ENCODE measurements at places on chromosomes 11 and 22. TPM values are rescaled to one million over a fixed set of nuclear protein-coding genes. Genes with fewer than 3 reads are reported as not detected.
A peak's percentile ranks its signal among the peaks of the same experiment; 100 is the strongest.

PARVA gene
- 80.3 TPM for total RNA-seq

DNA sequence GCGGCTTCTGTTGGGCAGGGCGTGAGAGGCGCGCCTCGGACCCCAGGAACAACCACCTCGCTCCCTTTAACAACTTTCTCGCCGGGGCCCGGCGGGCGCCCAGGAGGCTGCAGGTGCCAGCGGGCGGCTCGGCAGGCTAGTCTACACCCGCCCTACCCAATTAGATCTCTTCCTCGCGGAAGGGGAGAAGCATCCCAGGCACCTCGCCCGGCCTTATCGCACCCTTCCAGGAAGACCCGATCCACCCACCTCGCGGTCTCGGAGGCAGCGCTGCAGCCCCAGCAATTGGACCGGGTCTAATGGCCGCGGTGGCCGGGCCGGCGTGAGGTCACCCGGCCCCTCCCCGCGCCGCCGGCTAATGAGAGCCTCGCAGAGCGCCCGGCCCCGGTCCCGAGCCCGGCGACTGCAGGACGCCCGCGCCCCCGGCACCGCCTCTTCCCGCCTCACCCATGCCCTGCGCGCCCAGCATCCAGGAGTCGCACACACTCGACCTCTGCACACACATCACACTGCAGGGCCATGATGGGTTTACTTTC is at the start of gene PLAAT3:
Gene PLAAT3 (minus strand): TSS at position 298 of the 536 bp plus-strand sequence. CDS start 419 bp downstream, outside the sequence.
- DNase-seq = peak; percentile 38
- no peaks in the 10 kb centered on the region for H3K27me3 ChIP-seq
- peak within 1 kb of the TSS; percentile 42 for H3K4me3 ChIP-seq
- H3K27ac ChIP-seq = peak within 1 kb of the TSS; percentile 86
- H3K36me3 ChIP-seq = no peaks in the 10 kb centered on the region

NAV2 gene
- 37.7 TPM for total RNA-seq

- no peak overlapping the region for H3K27ac ChIP-seq
- no peaks in the 10 kb centered on the region for H3K36me3 ChIP-seq
- H3K4me3 ChIP-seq = no peak overlapping the region
- H3K27me3 ChIP-seq = no peaks in the 10 kb centered on the region
Measured at GRCh38 chr22:36829370-36830002, 12.7 kb upstream of the PVALB start.

UBQLNL gene
- 0.69 TPM for total RNA-seq

- no peak for DNase-seq
- no peak overlapping the region for H3K4me3 ChIP-seq
- no peaks in the 10 kb centered on the region for H3K27me3 ChIP-seq
- no peak overlapping the region for H3K27ac ChIP-seq
- no peaks in the 10 kb centered on the region for H3K36me3 ChIP-seq
Measured at GRCh38 chr11:26729284-26729683, 7.4 kb upstream of the SLC5A12 start.

OR56A5 gene
- total RNA-seq = not detected

DNA sequence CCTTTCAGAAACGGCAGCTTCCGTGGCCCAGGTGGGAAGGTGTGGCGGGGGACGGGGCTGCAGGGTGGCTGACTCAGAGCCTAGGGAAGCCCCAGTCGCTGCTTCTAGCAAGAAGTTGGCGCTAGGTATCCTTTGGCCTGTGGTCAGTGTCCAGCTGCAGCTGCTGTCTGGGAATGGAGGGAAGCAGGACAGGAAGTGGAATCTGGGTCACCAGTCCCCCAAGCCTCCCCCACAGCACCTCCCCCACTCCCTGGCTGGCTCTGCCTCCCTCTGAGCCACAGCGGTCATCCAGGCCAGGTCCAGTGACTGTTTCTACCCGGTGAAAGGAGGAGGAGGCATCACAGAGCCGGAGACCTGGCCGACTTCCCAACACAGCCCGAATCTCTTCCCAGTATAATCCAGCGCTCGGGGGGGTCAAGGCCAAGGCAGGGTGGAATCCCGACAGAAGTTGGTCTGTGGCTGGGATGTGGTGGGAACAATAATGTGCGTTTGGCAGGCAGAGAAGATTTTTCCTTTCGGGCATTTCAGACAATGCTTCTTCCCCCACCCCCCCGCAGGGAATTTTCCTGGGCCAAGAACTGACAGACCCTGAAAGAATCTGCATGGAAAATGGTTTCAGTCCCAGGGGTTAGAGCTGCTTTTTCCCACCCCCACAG is 45.1 kb downstream of the C11orf96 start:
- H3K4me3 ChIP-seq = no peak overlapping the region
- H3K36me3 ChIP-seq = no peaks in the 10 kb centered on the region
- H3K27me3 ChIP-seq = no peaks in the 10 kb centered on the region

- no peak overlapping the region for H3K4me3 ChIP-seq
- H3K36me3 ChIP-seq = no peaks in the 10 kb centered on the region
- no peak overlapping the region for H3K27ac ChIP-seq
- no peaks in the 10 kb centered on the region for H3K27me3 ChIP-seq
- DNase-seq = no peak
- H3K4me1 ChIP-seq = no peaks in the 10 kb centered on the region
Measured at GRCh38 chr11:130413405-130414106, 14.9 kb downstream of the ADAMTS8 start.

DNA sequence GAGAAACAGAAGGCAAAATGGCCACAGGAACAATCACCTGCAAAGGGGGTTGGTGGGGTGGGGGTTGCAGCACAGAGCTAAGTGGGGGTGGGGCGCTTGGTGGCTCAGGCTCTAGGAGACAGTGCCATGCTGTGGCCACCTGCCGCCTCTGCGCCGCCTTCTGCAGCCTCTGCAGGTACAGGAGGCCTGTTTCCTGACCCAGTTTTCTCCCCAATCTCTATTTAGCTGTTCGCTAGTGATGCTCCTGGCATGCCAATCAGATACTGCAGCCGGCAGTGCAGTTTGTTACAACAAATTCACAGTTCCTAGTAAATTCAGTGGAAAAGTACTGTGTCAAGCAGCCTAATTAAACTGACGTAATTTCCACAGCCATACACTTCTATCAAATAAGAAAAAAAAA is 106.4 kb downstream of the SERGEF start:
- no peaks in the 10 kb centered on the region for H3K27me3 ChIP-seq
- H3K4me3 ChIP-seq = no peak overlapping the region
- H3K36me3 ChIP-seq = no peaks in the 10 kb centered on the region
- no peaks in the 10 kb centered on the region for H3K4me1 ChIP-seq
- DNase-seq = peak; percentile 17

- H3K4me3 ChIP-seq = no peak overlapping the region
- H3K4me1 ChIP-seq = peaks cover 6% of the 10 kb centered on the region
- no peaks in the 10 kb centered on the region for H3K27me3 ChIP-seq
- no peak overlapping the region for H3K27ac ChIP-seq
Measured at GRCh38 chr22:27874764-27875163, 44.3 kb downstream of the PITPNB start.

SCN2B gene
- 0.25 TPM for total RNA-seq

DNA sequence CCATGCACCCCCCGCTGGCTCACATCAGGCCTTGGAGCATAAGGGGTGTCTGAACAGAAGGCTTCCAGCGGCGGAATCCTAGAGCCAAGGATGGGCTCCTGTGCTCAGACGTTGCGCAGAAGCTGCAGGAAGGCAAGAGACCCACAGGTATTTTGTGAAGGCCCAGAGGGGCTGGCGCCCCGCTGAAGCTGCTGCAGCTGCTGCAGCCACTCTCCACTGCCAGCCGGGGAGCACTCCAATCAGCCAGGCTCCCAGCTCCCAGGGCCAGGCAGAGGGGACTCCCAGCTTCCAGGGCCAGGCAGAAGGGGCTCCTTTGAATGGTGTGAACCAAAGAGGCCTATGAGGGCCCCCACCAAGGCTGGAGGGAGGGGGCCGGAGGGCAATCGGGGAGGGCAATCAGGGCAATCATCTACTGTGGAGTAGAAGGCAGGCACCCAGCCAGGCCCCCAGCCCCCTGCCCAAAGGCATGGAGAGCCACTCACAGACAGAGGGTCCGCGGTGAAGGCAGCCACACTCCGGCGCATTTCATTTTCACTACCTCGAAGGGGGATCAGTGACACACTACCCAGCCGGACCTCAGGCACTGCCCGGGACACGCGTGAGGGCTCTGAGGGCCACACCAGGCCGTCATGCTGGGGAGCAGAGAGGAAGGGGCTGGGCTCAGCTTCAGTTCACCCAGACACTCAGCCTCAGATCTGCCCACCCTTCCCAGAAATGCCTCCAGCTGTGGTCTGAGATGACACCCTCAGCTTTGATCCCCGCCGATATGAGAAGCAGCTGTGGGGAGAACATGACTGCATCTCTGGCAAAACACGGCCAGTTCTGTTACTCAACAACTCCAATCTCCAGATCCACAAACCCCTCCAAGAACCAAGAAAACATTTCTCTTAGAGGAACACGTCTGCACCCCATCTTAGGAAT is 11.6 kb upstream of the PDE2A start:
- peaks cover 18% of the 10 kb centered on the region for H3K36me3 ChIP-seq
- H3K27me3 ChIP-seq = no peaks in the 10 kb centered on the region
- H3K4me1 ChIP-seq = no peaks in the 10 kb centered on the region
- H3K4me3 ChIP-seq = no peak overlapping the region
- no peak overlapping the region for H3K27ac ChIP-seq
- DNase-seq = peak; percentile 74

DNA sequence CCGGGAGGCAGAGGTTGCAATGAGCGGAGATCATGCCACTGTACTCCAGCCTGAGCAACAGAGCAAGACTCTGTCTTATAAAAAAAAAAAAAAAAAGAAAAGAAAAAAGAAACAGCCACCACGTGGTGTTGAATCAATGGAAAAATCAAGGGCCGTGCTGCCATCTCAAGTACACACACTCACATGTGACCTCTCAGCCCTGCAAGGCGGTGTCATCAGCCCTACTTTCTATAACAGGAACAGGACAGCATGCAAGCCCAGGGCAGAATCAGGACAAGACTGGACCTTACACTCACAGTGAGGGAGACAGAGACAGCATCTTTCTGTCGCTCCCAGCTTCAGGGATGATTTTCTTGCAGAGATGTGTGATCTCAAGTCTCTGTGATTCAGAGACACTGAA is 179.6 kb downstream of the MPPED1 start:
- no peaks in the 10 kb centered on the region for H3K27me3 ChIP-seq
- no peaks in the 10 kb centered on the region for H3K4me1 ChIP-seq
- DNase-seq = no peak
- no peaks in the 10 kb centered on the region for H3K36me3 ChIP-seq
- H3K4me3 ChIP-seq = no peak overlapping the region

TCN1 gene
- total RNA-seq = 1.8 TPM

GRCh38 chr11:1305501-1306056 is 3.9 kb downstream of the TOLLIP start:
- H3K27ac ChIP-seq = peak overlapping the region; percentile 49
- H3K36me3 ChIP-seq = no peaks in the 10 kb centered on the region
- no peak for DNase-seq
- peaks cover 67% of the 10 kb centered on the region for H3K4me1 ChIP-seq
- H3K4me3 ChIP-seq = peak overlapping the region; percentile 43

Data from kidney (tissue), 22 donors.